Activated CD4-positive, alpha-beta T cell treated with anti-CD3 and anti-CD28 coated beads, Interleukin-2, amount 10 ng/mL, durations not matched to agents 7 days and 5 days (primary cell): ENCODE measurements at places on chromosomes 2 and 18. TPM values are rescaled to one million over a fixed set of nuclear protein-coding genes. Genes with fewer than 3 reads are reported as not detected.

- no peak for DNase-seq
Measured at GRCh38 chr2:67841711-67842110, 221.1 kb downstream of the C1D start.

GRCh38 chr2:23900541-23901322 is 26.2 kb downstream of the ATAD2B start:
- DNase-seq: no peak

The EVX2 gene
- total RNA-seq: not detected

GRCh38 chr2:202782940-202783558 is 88.5 kb downstream of the ICA1L start:
- no peak for DNase-seq

- no peak for DNase-seq
Measured at GRCh38 chr2:54227798-54228197, 28.2 kb downstream of the TSPYL6 start.

The CFAP53 gene
- total RNA-seq: 0.50 TPM

- no peak for DNase-seq
Measured at GRCh38 chr2:127173057-127173456, 47.0 kb downstream of the CYP27C1 start.

The SCYGR4 gene
- not detected for total RNA-seq

GRCh38 chr2:40317046-40317445 is 134.8 kb downstream of the SLC8A1 start:
- DNase-seq: no peak

GRCh38 chr2:11535899-11536344 is 2.1 kb downstream of the GREB1 start:
- DNase-seq: no peak

DNA sequence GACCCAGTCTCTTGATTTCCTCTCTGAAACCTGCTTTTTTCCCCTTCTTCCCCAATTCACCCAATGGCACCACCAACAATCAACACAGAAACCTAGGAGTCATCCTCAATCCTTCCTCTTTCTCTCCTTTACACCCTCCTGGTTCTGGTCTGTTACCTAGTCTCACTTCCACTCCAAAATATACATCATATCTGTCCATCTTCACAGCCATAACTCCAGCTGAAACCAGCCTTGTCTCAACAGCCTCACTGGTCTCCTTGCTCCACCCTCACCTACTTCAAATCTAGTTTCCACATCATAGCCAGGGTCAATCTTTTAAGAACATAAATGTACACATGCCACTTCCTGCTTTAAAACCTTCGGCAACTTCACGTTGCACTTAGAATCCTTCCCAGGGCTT is 11.8 kb upstream of the TWSG1 start:
- DNase-seq: no peak

- no peak for DNase-seq
Measured at GRCh38 chr2:172777431-172777830, 41.8 kb downstream of the RAPGEF4 start.
